ENCODE measurements at places on chromosomes 12 and 14. TPM values are rescaled to one million over a fixed set of nuclear protein-coding genes. Genes with fewer than 3 reads are reported as not detected.

RASAL1 gene
- total RNA-seq = 0.30 TPM

DDX54 gene
- total RNA-seq = 49.9 TPM

SDR9C7 gene
- not detected for total RNA-seq

LETMD1 gene
- 24.1 TPM for total RNA-seq

SSPN gene
- total RNA-seq = 0.91 TPM

HECTD1 gene
- 79.5 TPM for total RNA-seq

PRB2 gene
- not detected for total RNA-seq

RIMKLB gene
- 15.5 TPM for total RNA-seq

SLC17A8 gene
- not detected for total RNA-seq

KLRD1 gene
- not detected for total RNA-seq
